ENCODE measurements at places on chromosomes 3 and 15. TPM values are rescaled to one million over a fixed set of nuclear protein-coding genes. Genes with fewer than 3 reads are reported as not detected.

DNA sequence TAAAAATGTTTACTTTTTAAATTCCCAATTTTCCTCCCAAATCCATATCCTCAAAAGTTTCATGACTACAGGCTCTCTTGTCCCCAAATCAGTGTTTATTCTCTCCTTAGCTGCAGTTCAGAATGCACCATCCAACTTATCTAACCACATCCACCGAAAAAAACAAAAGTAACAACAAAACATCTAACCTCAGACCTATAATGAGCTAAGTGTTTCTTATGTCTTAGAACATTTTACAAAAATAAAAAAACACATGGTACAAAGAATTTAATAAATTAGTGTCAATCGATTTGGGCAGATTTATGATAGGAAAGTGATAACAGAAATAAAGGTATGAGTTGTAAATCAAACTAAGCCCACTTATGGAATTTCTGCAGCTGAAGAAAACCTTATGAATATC lies 13.6 kb downstream of the SATB1 start:
- DNase-seq, result no peak

DNA sequence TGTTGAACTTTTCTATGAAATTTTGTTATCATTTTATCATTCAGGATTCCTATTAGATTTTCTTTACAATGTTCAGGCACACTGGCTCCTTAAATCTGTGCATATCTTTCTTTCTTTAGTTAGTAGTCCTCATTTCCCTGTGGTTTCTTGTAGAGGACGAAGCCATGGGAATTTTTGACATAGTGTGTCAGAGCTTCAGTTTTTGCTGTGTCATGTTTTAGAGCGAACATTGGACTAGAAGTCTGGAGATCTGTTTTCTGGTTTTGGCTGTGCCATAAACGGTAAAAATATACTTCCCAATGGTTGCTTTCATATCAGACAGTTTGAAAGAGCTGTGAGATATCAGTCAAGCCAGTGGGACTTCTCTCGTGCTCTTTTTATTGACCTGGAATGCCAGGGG lies 105.2 kb downstream of the CHCHD4 start:
- no peak for DNase-seq

- peak; percentile 83 for DNase-seq
These were observed 3.1 kb upstream of the CDV3 start for GRCh38 chr3:133570139-133570936.

GRCh38 chr3:79761441-79761840 lies 6.4 kb downstream of the ROBO1 start:
- no peak for DNase-seq

DNA sequence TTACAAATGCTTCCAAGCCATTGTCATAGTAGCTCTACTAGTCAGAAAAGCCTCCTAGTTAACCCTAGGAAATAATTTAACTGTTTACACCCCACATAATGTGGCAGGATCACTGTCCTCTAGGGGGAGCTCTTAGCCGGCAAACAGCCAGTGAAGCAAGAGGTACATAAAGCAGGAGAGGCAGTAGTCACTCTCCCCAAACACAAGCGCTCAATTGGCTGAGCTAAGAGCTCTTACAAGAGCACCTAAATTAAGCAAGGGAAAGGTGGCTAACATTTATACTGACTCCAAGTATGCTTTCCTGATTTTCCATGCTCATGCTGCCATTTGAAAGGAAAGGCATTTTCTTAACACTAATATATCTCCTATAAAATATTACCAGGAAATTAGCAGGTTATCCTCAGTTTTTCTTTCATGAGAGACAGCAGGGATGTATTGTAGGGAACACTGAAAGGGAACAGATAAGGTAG lies 37.6 kb downstream of the NCEH1 start:
- DNase-seq, result peak; percentile 84

DNA sequence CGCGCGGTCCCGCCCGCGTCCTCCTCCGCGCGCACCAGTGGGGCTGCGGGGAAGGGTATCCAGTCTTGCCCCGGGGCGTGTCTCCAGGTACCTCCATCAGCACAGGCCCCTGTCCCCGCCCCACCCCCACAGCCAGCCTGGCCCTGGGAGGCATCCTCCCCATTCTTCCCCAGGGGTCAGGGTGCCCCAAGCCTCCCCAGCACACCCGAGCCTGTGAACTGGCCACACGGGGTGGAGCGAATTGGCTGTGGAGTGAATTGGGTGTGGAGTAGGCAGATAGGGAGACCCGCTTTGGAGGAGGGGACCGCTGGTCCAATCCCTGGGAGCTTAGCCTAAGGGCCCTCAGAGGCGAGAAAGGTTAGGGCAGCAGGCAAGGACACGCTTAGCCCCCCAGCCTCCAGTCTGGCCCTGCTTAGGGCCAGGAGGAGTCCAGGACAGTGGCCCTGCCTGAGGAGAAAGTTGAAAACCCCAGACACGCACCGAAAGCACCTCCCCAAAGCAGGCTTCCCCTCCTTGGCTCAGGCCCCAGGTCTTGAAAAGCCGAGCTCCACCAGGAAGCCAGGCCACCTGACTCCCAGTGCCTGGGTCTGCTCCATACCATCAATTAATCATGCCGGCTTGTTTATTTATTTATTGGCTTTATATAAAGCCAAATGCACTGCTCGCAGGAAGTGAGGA lies 107.7 kb upstream of the SLC6A11 start:
- DNase-seq, result no peak

DNA sequence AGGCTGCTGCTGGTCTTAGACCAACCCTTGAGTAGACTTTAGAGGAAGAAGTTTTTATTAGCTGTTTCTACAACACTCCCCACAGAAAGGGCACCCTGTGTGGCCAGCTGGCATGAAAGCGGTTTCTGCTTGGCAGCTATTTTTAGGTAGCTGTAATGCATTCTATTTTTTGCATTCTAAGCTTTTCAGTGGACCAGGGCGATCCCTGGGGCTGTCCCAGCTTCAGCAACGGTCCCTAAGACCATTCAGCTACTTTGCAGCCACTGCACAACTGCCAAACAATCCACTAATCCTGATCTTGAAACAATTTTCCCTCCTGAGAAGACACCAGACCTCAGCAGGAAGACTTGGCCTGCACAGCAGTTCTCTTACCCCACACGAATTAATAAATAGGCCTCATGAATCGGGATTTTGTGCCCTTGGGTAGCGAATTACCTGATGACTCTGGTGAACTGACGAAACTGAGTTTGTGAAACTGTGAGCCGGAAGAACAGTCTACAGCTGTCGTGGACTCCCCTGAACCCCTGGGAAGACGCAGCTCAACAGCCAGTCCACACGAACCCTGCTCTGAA lies 14.6 kb upstream of the TFRC start:
- no peak for DNase-seq

- peak; percentile 45 for DNase-seq
These were observed 103.3 kb downstream of the IL1RAP start for GRCh38 chr3:190617185-190617584.

DNA sequence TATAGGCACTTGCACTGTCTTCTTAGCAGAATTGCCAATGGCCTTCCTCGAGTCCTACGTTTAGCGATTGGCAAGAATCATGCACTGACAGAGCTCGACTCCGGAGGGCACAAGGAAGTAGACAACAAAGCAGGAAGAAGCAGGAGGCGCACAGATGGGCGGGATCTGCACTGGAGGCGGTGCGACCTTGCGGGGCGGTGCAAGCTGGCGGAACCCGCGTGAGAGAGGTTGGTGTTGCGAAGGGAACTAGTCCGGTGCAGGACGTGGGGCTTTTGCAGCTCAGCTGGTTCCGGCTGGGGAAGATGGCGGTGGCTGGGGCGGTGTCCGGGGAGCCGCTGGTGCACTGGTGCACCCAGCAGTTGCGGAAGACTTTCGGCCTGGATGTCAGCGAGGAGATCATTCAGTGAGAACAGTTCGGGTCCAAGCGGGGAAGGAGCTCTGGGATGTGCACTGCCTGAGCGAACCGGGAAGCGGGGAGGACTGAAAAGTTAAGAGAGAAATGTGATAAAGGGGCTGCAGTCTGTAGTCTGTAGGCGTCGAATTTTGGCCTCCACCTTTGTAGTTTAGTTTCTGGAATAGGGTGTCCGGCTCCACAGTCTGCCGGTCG lies at the start of gene TRIP4:
Gene TRIP4, plus strand, starts transcription at position 275 of the 607 bp plus-strand sequence. Its CDS starts 28 bp downstream, at position 303.
- peak; percentile 92 for DNase-seq

DNA sequence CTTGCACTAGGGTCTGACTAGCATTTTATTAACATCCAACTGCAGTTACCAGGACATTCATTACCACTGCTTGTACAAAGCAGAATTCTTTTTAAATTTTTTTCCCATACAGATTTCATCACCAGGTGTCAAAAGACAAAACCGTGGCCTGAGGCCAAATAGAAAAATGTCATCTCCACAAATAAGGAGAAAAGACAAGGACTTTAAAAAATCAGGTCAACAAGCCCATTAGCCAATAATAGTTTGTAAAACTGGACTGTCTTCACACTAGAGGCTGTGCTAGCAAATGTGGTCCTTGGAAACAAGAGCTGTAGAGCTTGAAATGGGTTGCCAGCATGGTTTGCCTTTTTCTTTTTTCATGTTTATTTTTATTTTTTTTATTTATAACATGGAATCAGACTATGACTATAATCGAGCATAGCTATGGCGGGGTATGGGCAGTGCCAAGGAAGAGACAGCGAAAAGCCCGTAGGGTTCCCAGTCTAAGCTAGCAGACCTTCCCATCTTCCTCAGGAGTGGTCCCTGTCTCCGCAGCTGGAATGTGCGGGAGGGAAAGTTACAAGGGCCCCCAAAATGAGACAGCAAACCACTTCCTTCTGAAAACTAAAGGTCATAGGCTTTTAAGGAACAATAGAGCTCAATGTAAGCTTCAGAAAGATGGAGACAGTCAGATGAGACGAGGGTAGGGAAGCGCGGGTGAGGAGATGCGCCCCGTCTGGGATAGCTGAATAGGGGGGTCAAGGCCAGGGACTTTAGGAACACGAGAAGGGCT lies 1.5 kb downstream of the PTPN9 start:
- DNase-seq, result no peak

- peak; percentile 56 for DNase-seq
These were observed 199.5 kb upstream of the LMCD1 start for GRCh38 chr3:8301977-8302735.

NOX5 gene
- not detected for total RNA-seq

PRR20G gene
- not detected for total RNA-seq

GREM1 gene
- 3.7 TPM for total RNA-seq

SEMA5B gene
- under 0.01 TPM for total RNA-seq

PEX5L gene
- under 0.01 TPM for total RNA-seq

PRSS50 gene
- total RNA-seq, result not detected

ITIH1 gene
- not detected for total RNA-seq

ALPK3 gene
- total RNA-seq, result 0.26 TPM

IGSF10 gene
- not detected for total RNA-seq

CD96 gene
- not detected for total RNA-seq

GPR27 gene
- total RNA-seq, result 0.53 TPM

SERINC4 gene
- 0.13 TPM for total RNA-seq

TOPBP1 gene
- 14.2 TPM for total RNA-seq

DAZL gene
- total RNA-seq, result not detected

Measured in bronchial epithelial cell (primary cell).